AG09309 (cell line): ENCODE measurements at places on chromosomes 3 and 15.

DNA sequence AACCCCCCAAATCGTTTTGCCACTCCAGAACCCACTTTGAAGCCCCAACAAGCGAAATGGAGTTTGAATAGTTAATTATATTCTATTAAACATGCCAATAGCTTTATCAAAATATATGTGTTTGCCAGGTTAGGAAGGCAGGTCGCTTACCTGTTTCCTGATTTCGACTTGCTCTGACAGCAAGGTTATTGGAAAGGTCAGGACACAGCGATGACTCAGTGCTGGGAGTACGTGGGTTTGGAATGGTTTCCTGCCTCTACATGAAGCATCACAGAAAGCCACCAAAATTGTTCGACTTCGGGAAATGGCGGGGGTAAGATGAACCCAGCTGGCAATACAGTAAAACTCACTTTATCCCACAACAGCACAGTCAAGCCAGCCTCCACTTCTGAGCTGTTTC lies 135.6 kb upstream of the ABI3BP start:
- no peak for DNase-seq

GRCh38 chr15:43067717-43068461 lies 37.9 kb downstream of the UBR1 start:
- DNase-seq: no peak

DNA sequence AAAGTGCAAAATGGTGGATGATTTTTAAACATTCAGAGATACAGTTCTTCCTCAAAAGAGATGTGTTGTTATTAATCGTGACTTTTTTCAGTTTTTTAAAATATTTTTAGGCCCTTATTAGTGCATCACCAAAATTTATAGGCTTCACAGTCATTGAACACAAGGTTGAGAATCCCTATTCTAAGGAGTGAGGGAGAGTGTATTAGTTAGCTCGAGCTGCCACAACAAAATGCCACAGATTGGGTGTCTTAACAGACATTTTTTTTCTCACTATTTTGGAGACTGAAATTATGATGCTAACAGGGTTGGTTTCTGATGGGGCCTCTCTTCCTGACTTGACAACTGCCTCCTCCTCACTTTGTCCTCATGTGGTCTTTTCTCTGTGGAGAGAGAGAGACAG lies 145.9 kb upstream of the TPRG1 start:
- no peak for DNase-seq

DNA sequence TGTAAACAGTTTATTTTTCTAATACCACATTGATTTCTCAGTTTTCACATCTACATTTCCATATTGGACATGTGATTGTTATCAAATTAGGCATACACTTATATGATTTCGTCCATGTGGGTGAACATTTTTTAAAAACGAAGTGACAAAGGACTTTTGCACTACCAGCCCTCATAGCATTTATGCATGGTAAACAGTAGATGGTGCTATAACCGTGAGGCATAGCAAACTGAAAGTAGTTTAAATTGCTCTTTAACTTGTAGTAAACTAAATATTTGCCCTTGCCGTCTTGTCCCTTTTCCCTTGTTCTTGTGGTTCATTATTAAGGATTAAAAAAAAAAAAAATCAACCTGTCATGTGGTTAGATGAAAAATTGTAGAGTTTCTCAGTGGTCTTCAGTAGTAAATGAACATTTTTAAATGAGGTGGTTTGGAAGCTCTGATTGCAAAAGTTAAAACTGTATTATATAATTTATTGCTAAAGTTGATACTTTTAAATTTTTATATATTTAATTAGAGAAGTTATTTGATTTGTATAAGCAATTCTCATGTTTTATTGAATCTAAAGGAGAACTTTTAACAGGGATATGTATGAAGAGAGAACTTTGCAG lies 24.0 kb downstream of the STX19 start:
- DNase-seq: peak; percentile 46

DNA sequence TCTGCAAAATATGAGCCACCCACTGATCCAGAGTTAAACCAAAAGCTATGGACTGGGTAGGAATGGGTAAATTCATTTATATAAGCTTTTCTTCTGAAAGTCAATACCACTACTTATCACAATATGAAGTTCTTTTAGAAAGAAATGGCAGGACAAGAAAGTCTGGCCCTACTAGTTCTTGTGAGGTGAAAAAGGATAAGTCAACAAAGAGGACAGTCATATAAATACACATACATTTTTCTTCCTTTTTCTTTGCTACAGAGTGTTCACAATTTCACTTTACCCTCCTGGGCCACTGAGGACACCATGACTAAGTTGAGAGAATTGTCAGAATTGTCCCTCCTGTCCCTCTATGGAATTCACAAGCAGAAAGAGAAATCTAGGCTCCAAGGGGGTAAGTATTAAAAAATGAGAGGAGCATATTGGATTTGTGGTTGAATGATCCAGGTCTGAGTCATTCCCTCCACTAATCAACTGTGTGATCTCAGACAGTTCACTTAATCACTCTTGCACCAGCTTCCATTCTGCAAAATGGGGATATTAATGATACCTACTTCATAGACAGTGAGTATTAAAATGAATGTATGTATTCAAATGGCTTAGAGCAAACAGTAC lies 27.6 kb downstream of the ACP3 start:
- DNase-seq: no peak

- DNase-seq: no peak
Observed at GRCh38 chr3:189202583-189202982, 30.8 kb downstream of the TPRG1 start.

GRCh38 chr3:63912768-63913588 lies 795 bp upstream of the SCAANT1 start:
- DNase-seq: no peak

DNA sequence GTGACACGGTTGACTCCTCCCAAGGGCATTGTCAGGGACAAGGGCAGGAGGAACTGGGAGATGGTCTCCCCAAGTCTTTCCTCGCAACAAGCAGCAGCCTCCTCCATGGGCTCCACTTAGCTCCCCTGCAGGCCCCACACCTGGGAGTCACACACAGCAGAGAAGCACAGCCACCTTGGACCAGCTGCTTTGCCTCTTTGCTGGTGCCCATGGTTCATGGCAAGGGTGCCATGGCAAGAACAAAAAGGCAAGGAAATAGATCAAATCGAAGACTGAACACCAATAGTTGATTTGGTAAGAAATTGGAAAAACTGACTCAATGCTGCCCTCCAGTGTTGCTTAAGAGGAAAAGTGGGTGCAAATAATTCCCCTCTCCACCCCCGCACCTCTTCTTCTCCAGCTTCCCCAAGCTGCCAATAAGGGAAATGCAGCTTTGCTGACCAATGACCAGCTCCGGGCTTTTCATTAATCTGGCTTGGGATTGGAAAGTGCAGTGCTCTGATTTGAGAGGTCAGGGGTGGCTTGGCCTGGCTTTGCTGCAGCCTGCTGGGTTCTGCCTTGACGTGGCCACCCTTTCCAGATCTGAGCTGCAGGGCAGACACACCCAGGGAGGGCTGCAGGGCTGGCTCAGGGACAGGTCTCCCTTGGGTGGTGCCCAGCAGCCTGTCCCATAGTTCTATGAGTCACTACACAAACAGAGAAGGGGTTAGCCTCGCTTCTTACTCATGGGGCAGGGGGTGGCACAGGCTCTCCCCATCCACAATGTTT lies 162.0 kb downstream of the KLF13 start:
- peak; percentile 76 for DNase-seq

GRCh38 chr3:192564611-192565010 lies 162.7 kb downstream of the FGF12 start:
- no peak for DNase-seq
